Vein endothelial cell (primary cell): ENCODE measurements at places on chromosomes 16 and 17. TPM values are rescaled to one million over a fixed set of nuclear protein-coding genes. Genes with fewer than 3 reads are reported as not detected.

The ASPA gene
- total RNA-seq = not detected in 2 replicates

The DHX8 gene
- 49.3 and 58.0 TPM in 2 replicates for total RNA-seq

The CD300E gene
- total RNA-seq = not detected in 2 replicates

The CCL13 gene
- not detected in 2 replicates for total RNA-seq

The TBX6 gene
- 0.10 and 0.33 TPM in 2 replicates for total RNA-seq

The MFAP4 gene
- total RNA-seq = 0.33 TPM in 1 of 2 replicates, not detected in the other

The LDHD gene
- total RNA-seq = 0.29 and 0.98 TPM in 2 replicates

The AGRP gene
- not detected in 2 replicates for total RNA-seq

The BIRC5 gene
- 30.4 and 38.8 TPM in 2 replicates for total RNA-seq

The TMIGD1 gene
- total RNA-seq = not detected in 2 replicates

The CSH1 gene
- total RNA-seq = not detected in 2 replicates

The RPAIN gene
- total RNA-seq = 41.4 and 56.2 TPM in 2 replicates

The KRTAP9-2 gene
- total RNA-seq = not detected in 2 replicates

The KRTAP4-9 gene
- not detected in 2 replicates for total RNA-seq

The PLK1 gene
- 22.5 and 36.5 TPM in 2 replicates for total RNA-seq

The ITGA2B gene
- total RNA-seq = 0.19 and 0.33 TPM in 2 replicates

The KCNJ18 gene
- total RNA-seq = not detected in 2 replicates

The NAGLU gene
- 29.7 and 31.0 TPM in 2 replicates for total RNA-seq

The SYNGR3 gene
- total RNA-seq = 1.9 and 6.9 TPM in 2 replicates
